ENCODE measurements at places on chromosomes 1 and 21.

- ATAC-seq, result no peak
Measured at GRCh38 chr1:164838786-164839185, 279.8 kb downstream of the PBX1 start.

GRCh38 chr1:102821707-102822106 is 286.6 kb downstream of the COL11A1 start:
- no peak for ATAC-seq

DNA sequence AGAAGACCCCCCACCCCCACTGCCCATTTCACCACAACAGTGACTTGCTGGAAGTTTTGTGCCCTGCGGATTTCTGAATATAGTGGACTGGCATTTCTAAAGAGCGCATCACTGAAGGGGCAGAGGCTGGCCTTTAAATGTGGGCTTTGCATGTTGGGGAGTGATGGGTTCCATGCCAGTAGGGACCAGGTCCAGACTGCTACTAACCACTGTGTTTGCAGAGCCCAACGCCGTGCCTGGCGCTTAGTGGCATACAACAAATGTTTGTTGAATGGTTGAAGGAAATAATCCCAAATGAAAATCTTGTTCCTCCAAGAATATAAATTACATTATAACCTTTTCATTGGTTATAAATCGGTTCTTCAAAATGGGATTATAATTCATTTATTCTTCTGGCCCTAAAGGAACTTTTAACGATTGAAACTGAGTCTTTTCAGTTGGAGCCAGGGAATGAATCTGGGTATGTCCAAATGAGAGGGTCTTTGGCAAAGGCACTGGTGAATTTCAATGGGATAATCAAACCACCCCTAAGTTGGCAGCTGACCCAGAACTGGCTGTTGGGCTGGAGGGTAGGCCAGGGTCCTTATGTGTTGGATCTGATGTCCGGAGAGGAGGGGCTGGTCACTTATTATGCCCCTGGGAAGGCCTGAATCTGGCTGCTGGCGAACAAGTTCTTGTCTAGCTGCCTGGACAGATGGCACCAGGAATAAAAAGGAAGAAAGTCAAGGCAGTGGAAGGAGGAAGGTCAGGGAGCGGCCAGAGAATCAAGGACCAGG is 13.8 kb upstream of the SDHB start:
- no peak for ATAC-seq

DNA sequence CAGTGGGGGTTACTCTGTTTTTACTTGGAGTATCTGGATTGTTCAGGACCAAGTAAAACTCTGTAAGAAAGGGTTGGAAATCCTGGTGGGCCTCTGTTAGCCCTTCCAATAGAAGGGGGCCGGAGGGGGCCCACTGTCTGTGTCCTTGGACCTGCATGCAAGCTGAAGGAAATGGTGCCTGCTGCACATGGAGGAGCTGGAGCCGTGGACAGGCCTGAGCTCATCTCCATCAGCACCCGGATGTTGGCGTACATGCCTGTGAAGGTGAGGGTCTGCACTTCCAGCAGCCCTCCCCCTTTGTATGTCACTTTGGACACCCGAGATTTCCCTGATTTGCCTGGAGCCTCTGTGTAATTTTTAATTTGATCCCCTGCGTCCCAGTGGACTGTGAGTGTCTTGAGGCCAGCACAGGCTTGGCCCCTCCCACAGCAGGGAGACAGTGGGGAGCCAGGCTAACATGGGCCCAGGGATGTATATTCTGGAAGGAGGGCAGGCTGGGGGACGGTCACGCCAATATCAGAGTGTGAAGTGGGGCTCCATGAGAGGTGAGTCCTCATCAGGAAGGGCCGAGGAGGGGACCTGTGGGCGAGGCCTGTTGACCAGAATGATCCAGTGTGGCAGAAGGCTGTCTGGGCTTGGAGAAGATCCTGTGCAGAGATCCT is 16.8 kb downstream of the GALNT2 start:
- no peak for ATAC-seq

DNA sequence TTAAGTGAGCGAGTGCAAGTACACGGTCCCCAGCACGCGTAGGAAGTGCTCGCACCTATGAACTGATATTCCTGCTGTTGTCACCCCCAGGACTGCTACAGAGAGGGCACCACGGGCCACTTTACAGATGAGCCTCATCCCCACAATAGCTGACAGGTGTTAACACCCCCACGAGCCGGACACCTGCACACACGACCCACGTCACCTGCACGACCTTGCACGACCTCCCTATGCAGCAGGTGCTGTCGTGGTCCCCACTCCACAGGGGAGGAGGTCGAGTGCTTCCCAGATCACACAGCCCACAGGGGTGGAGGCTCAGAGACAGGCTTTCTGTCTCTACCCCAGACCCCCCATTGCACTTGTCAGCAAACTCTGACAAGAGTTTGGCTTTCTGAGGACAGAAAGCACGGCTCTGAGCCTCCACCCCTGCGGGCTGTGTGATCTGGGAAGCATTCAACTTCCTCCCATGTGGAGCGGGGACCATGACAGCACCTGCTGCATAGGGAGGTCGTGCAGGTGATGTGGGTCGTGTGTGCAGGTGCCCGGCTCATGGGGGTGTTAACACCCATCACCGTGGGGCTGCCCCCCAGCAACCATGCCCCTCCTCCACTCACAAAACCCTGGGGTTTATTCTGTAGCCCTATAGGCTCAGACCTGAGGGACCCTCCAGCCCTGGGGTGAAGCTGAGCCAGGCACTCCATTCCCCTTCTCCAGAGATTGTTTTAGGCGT is 80.8 kb downstream of the MATN1 start:
- no peak for ATAC-seq
